ENCODE measurements at places on chromosomes 3 and 15.
A peak's percentile ranks its signal among the peaks of the same experiment; 100 is the strongest.

GRCh38 chr15:90660195-90660998, 56.7 kb upstream of the BLM start:
- peak; percentile 62 for DNase-seq

DNA sequence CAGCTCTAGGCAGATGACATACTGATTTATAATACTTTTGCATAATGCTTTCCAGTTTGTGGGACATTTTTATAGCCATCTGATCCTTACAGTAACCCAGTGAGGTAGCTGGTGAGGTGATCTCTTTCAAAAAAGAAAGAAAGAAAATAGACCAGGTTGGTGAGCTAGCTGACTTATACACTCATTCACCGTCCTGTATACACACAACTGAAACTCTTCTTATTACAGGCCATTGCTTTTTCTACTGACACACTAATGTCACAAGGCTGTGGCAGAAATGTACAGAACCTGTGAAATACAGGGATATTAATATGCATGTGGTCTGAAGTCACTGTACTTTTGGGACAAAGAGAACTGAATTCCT, 150.2 kb upstream of the BHLHE40 start:
- no peak for DNase-seq

GRCh38 chr3:96538186-96538585, 276.2 kb upstream of the EPHA6 start:
- DNase-seq: no peak

DNA sequence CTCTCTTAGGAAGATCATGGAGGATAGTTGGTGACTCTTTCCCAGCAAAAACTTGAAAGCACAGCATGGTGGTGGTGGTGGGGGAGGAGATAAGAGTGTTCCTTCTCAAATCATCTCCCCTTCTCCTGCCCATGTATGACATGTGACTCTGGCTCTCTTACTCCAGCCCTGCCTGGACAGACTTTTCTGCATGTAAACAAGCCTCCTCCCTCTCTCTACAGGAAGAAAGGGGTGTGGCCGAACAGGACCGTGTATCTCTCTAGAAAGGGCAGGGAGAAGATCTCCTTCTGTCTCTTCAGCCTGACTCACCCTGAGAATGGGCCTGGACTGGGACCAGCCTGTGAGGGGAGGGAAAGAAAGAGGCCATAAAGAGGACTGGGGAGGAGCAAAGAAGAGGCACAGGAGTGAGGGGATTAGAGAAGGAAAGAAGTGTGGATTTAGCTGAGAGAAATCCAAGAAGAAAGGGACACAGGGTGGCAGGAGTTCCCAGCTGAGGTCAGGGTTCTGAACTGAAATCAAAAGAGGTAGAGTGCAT, 1.5 kb downstream of the CELF6 start:
- DNase-seq: no peak

DNA sequence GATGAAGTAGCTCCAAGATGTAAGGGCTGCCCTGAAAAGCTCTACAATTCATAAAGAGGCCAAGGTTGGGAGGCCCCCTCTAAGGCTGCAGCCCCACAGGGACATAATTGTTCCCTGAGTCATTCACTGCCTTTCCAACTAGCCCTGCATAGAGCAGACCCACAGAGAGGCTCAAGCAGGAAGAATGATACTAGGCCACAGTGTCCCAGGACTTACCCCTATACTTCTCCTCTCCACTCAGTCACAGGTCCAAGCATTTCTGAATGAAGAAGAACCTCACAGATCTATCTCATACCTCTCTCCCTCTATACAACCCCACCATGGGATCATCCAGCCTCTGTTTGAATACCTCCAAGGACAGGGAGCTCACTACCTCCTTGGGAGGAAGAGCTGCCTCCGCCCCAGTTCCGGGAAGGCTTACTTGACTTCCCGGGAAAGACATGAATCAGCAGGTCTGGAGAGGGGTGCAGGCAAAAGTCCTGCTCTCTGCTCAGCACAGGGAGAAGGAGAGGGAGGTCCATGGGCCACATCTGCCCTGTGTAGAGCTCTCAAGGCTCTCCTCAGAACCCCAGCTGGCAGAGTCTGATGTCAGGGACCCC, 6.9 kb upstream of the SKIC8 start:
- no peak for DNase-seq

DNA sequence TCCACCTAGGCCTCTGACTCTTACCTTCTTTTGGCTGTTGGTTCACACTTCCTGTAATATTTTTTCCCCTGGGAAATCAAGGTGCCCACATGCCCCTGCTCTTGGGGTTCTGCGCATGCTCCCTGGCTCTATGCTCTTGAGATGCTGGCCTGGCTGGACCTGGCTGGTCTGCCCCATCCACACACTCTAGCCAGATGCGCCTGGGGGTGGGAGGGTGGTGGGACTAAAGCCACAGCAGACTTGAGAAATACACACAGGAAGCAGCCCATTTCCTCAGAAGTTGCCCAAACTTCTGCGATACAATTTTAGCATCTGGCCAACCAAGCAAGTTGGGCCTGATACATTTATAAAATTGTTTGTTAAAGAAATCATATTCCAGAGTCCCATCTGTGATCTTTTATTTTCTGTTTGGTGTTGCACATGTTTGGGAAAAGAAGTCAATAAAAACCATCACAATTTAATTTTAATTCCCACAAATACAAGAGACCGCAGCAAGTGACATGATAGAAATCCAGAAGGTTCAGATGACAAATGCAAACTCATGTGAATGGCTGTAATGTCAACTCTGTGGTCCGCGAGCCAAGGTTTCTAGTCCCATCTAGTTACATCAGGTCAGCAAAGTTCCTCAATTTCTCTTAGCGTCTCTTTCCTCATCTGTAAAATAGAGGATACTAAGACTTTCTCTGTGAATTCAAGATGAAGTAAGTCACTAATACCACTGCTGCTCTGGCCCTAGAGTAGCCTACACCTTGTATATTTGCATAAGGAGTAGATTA, 55.9 kb upstream of the MEF2A start:
- DNase-seq: peak; percentile 65

GRCh38 chr15:100824211-100824610, 55.4 kb upstream of the ALDH1A3 start:
- no peak for DNase-seq

DNA sequence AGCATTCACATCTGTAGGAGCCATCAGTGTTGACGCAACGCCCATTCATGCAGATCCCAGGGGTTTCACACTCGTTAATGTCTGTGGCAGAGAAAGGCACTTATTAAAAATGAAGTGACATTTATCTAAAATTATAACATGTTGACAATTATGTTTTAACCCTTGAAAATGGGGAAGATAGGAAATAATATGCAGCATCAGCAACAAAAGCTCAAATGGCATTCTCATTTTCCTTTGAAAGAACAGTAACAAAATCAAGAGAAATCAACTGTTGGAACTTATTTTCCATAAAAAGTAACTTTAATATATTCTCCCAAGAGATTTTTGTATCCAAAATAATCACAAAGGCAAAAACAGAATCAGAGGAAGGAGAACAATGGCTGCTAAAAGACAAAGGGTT, 140.4 kb downstream of the FBN1 start:
- DNase-seq: no peak

GRCh38 chr3:1439395-1439794, 346.6 kb downstream of the CNTN6 start:
- DNase-seq: no peak

DNA sequence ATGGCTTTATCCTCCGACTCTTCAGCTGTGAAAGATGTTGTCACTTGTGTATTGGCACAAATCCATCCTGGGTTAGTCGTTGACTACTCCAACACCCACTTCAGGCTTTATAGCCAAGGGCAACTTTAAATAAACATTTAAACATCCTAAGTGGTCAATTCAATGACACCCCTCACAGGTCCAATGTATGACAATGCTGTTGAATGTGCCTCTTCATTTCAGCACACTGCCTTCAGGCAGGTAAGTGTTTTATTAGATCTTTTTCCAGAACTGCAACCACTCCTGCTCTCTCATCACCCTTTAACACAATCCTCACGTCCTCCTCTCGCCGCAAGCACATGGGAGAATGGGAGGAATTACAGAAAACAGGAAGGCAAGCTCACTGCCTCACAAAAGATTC, 30.3 kb downstream of the IL12A start:
- no peak for DNase-seq

- no peak for DNase-seq
Measured at GRCh38 chr3:4821975-4822374, 157.3 kb upstream of the BHLHE40 start.

GRCh38 chr3:129994883-129995559, 20.5 kb downstream of the TRH start:
- no peak for DNase-seq

DNA sequence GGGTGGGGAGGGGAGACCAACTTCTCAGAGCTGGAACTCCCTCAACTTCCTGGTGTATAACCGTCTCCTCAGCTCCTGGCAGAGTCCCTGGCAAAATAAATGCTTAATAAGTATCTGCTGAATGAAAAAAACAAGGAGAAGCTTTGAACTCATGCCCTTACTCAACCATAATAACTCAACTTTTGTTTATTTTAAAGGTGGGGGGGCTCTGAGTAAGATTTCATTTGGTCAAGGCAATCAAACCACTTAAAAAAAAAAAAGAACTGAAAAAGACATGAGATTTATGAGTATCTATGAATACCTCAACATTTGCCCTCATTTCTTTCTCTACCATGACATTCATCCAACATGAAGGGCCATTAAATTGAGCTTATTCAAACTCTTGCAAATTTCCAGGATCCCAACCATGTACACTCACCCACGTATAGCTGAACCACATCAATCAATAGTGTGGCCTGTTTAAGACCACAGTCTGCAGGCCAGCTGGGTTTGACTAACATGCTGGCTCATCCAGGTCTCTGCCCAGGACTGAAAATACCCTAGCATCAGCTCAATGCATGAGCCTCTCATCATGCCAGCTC, 157.9 kb downstream of the FOXP1 start:
- DNase-seq: no peak

DNA sequence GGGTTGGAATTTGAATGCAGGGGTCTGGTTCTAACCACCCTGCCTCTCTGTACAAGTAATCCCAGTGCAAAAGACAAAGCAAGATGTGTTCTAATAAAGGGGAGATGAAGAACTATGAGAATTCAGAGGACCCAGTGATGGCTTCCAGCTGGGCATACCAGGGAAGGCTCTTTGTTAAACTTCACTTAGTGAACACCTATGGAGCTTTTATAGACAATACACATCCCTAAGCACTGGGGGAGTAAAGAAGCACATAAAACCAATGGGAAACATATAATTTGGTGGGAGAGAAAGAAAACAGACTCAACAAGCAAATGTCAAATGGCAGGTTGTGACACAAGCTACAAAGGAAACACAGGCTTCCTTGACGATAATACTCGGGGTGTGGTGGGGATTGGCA, 47.9 kb upstream of the RNU6-1 start:
- no peak for DNase-seq

DNA sequence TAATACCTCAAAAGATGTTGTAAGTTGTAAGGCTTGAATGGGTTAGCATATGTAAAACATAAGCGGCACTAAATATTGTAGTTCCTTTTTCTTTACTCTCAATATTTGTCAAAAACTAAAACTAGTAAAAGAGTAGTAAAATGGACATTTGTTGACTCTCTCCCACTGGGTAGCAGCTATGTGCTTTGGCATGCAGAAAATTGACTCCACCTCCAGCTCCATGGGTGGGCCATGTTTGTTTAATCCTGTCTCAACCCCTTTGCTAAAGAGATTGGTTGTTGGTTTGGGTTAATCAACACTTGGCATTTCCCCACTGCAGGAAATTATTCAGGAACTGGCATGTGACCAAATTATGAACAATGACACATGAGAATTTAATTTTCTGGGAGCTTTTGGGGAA, 114.8 kb downstream of the EOMES start:
- DNase-seq: no peak

DNA sequence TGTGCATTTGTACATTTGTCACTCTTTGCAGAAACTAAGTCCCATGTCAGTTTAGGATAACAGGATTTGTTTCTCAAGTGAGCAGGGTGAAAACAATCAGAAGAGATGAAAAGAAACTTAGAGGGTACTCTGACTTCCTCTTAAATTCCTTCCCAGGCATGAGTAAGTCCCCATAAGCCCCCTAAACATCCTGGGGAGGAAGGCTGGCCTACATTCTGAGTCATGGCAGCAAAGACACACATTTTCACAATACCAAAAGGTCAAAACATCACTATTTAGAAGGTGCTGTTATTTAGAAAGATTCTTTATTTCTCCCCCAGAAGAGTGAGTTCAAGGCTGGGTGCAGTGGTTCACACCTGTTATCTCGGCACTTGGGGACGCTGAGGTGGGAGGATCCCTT, 7.6 kb upstream of the FOXP1 start:
- DNase-seq: no peak

DNA sequence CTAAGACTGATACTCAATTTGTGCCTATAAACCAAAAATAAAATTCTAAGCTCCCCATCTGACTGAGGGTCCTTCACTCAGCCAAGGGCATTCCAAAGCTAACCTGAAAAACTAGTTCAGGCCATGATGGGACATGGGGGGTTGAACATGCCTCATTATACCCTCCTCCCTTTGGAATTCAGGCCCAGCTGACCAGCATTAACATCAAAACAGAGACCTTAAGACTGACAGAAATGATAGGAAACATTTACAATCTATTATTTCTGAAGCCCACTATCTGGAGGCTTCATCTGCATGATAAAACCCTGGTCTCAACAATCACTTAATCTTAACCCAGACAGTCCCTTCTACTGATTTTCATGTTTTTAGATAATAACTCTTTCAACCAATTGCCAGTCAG, 140.4 kb downstream of the ANO10 start:
- no peak for DNase-seq

DNA sequence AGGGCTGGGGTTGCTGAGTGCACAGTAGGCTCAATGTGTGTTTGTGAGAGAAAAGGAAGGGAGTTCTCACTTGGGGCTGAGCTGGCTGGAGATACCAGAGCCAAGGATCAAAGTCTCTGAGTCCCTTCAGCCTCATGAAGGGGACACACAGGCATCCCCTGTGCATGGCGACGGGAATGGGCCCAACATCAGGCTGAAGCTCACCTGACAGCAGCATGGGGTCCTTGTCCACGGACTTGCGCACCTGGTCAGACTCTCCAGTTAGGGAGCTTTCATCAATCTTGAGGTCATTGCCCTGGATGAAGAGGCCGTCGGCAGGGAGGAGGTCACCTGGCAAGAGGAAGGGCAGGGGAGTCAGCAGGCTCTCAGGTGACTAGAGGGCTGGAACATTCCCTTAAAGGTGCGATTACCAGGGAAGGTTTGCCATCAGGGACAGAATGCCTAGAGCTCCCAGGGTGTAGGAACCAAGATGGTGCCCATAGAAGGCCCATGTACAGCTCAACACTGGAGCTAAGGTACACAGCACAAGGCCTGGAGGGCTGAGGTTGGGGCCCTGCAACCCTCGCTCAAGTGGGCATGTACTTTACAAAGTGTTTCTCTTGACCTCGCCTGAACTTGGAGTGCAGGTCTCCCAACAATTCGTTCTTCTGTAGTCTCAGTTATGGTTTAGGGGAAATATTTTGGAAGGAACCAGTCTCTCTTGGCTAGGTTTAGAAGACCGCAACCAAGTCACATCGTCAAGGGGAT, 80.0 kb upstream of the SEC13 start:
- DNase-seq: no peak
